ENCODE measurements at places on chromosomes 1 and 21.

DNA sequence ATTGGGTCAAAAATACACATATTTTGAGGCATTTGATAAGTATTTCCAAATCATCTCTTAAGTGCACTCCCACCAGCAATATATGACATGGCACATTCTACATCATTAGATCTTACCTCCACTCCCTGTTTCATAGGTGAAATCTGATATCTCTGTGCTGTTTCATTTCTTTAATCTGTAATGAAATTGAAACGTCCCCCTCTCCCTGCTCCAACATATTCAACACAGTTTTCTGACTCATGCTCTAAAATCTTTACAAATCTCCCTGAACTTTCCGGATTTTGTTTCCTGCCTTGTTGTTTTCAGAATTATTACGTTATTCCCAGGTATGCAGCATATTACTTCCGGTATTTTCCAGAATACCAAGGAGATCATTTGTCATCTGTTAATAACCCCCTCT, 66.1 kb upstream of the AKT3 start:
- DNase-seq: no peak

GRCh38 chr1:56268519-56269140, 310.7 kb downstream of the PLPP3 start:
- no peak for DNase-seq

- DNase-seq: no peak
These were observed 25.5 kb upstream of the PSMG1 start for GRCh38 chr21:39208624-39209333.

- DNase-seq: no peak
These were observed 115.4 kb upstream of the NEGR1 start for GRCh38 chr1:72397786-72398185.

GRCh38 chr1:9027307-9027706, 1.1 kb upstream of the SLC2A7 start:
- no peak for DNase-seq

- DNase-seq: no peak
These were observed 66.6 kb downstream of the UBIAD1 start for GRCh38 chr1:11339346-11340232.

GRCh38 chr21:41557884-41558283, 49.9 kb upstream of the TMPRSS2 start:
- no peak for DNase-seq

DNA sequence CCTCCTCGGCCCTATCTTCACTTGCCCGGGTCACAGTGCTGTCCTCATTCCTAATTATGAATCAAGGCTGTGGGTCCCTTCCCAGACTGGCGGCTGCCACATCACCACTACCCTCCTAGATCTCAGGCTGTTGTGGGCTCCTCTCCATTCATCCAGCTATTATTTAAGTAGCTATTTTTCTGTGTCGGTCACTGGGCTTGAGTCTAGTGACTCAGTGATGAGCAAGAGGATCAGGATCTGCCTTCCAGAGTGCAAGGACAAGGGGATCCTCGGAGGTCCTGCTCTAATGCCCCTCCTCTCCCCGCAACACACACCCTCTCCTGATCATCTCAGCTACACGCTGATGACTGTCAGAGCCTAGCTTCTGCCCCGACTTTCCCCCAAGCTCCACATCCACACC, 34.1 kb downstream of the CDCP2 start:
- DNase-seq: no peak

DNA sequence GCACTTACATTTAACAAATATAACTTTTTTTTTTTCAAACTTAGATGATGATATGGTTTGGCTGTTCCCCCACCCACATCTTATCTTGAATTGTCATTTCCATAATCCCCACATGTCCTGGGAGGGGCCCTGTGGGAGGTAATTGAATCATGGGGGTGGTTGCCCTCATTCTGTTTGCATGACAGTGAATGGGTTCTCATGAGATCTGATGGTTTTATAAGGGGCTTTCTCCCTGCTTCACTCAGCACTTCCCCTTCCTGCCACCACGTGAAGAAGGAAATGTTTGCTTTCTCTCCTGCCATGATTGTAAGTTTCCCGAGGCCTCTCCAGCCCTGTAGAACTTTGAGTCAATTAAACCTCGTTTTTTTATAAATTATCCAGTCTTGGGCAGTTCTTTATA, 432.6 kb downstream of the AMY1C start:
- no peak for DNase-seq

GRCh38 chr1:3032371-3033039, 11.2 kb downstream of the ACTRT2 start:
- no peak for DNase-seq

- no peak for DNase-seq
These were observed 82.3 kb downstream of the NOTCH2 start for GRCh38 chr1:119987112-119987511.

DNA sequence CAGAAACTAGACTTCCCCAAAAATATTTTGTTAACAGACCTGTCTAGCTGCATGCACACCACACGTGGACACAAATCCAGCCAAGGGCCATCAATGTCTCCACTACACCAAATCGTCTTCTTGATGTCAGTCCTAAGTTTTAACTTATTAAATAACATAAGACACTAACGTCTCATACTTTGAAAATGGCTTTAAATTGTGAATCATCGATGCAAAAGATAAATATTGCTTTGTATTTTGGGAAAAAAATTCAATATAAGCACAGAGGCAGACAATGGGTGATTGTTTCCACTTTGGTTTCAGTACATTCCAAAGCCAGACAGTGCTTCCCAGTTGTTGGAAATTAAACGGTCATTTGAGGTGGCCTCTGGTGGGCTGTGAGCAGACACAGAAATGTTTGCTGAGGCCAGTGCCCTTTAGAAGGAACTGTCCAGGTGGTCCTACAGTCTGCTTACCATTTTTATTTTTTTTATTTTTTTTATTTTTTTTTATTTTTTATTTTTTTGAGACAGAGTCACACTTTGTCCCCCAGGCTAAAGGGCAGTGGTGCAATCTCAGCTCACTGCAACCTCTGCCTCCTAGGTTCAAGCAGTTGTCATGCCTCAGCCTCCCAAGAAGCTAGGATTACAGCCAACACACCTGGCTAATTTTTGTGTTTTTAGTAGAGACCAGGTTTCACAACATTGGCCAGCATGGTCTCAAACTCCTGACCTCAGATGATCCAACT, 1.8 kb upstream of the KIAA2013 start:
- DNase-seq: no peak

- DNase-seq: no peak
These were observed 52.1 kb upstream of the ETV3 start for GRCh38 chr1:157189986-157190982.

DNA sequence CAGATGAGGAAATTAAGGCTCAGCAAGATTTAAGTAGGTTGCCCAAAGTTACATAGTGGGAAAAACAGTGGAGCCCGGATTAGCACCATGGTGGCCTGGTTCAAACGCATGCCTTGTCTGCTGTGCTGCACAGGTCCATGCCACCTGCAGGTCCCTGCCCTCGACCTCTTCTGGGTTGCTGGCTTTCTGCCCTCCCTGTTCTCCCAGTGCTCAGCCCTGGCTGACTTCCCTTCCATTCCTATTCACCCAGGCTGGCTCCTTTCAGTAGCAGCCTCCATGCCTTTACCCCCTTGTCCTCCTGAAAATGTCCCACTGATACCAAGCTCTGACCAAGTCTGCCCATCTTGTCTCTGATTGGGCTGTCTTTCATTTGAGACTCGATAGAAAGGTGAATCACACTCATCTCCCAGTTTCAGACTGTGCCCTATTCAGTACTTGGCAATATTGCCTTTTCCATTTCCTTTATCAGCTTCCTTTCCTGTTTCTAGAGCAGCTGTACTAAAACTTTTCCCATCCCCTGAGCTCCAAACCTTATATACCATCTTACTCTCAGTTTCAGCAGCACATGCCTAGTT, 75.8 kb downstream of the ST3GAL3 start:
- DNase-seq: no peak

GRCh38 chr1:184695023-184695422, 59.6 kb downstream of the EDEM3 start:
- DNase-seq: no peak

- DNase-seq: no peak
These were observed 126.4 kb downstream of the VPS13D start for GRCh38 chr1:12356004-12356890.

GRCh38 chr21:29218749-29219148, 80.0 kb upstream of the BACH1 start:
- DNase-seq: no peak

DNA sequence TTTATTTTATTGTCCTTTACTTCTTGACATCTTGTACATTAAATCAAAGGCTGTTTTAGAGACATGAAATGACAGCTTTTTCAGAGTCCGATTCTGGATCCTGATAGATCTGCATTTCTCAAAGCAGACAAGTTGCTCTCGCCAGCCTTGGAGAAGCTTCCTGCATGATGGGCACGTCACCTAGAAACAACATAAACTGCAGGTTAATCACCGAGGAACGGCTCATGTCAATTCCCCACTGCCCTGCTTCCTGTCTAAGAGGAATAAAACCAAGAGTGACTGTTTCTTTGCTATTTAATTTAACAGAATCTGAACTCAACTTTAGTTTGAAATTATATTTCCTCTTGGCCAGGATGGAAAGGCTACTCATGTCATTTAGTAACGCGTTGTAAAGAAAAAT, 77.0 kb downstream of the RWDD3 start:
- DNase-seq: no peak

- DNase-seq: no peak
These were observed 137.8 kb downstream of the RWDD3 start for GRCh38 chr1:95371666-95372282.

GRCh38 chr1:51634618-51635017, 17.7 kb downstream of the OSBPL9 start:
- no peak for DNase-seq

DNA sequence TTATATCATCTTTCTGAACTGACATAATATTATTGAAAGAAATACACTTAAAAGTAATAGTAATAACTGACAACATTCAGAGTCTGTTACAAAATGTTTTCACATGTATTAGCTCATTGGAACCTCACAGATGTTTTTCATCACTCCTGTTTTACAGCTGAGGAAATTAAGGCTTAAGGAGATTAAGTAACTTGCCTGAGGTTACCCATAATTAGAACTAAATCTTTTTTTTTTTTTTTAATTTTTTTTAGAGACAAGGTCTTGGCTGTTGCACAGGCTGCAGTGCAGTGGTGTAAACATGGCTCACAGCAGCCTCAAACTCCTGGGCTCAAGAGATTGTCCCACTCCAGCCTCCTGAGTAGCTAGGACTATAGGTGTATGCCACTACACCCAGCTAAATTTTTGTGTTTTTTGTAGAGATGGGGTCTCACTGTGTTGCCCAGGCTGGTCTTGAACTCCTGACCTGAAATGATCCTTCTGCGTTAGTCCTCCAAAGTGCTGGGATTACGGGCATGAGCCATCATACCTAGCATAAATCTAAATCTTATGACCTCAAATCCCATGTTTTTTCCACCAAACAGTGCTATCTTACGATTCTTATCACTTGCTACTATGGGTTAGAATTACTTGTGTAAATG, 64.7 kb upstream of the MACF1 start:
- no peak for DNase-seq

DNA sequence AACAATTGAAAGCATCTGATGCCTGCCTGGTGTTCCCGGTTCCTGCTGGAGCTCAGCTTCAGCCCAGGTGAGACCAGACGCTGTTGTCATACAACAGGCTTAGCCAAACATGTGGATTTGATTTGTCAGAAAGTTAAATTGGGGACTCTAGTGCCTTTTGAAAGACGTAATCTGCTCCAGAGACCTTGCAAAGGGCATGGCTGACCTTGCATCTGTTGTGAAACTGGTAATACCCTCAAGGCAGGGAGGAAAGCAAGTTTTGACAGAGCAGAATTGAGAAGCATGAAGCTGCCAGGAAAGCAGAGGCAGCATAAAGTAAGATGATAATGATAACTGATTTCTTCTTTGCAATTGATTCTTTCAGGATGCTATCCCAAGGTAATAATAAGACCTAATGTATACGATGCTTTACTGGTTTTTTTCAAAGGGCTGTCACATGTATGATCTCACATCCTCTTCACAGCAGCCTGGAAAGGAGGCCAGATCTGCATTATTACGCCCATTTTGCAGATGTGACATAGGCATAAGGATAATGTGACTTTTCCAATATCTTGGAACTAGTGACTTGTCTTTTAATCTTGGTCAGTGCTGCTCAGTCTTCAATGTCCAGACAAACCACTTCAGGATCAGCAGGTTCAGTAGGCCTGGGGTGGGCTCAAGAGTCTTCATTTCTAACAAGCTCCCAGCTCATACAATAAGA, 24.7 kb upstream of the CNN3 start:
- no peak for DNase-seq

DNA sequence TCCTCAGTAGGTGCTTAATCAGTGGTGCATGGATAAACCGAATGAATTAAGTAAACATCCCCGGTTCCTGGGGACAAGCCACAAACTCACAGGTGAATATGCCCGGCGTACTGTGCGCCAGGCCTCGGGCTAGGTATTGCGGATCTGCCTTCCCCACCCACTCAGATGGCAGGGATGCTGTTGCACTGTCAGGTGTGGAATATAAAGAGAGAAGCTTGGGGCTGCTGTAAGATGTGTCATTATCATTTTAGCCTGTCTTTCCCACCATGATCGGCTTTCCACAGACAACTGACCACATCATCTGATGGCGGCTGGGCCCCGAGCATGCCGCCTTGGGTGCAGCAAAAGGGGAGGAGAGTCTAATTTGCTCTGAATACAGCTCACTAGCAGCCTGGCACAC, 45.4 kb upstream of the LRP8 start:
- no peak for DNase-seq

DNA sequence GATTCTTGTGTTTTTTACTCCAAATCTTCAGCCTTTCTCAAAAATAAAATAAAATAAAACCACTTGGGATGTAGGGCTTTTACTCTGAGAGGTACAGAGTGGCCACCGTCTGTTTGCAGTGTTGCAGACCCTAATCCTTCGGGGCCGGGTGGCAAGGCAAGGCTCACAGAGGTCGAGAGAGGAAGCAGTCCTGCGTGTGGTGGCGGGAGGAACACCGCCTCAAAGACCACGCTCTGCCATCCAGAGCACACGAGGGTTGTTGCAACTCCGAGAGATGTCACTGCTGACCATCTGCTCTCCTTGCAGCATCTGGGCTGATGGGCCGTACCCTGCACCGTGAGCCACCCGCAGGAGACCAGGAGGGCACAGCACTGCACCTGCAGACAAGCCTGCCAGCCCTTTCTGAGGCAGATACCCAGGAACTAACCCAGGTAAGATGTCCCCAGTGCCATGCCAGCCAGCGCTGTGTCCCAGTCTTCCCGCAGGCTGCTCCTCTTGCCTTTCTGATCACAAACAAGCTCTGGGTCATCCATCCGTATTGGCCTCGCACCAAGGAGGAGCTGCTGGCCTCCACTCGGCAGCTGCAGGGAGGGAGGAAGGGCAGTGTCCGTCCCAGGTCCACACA, 31.5 kb downstream of the SNAP47 start:
- DNase-seq: no peak

GRCh38 chr1:65319141-65319540, 9.8 kb downstream of the DNAJC6 start:
- DNase-seq: no peak

GRCh38 chr1:230011333-230012092, 55.5 kb upstream of the GALNT2 start:
- DNase-seq: no peak

DNA sequence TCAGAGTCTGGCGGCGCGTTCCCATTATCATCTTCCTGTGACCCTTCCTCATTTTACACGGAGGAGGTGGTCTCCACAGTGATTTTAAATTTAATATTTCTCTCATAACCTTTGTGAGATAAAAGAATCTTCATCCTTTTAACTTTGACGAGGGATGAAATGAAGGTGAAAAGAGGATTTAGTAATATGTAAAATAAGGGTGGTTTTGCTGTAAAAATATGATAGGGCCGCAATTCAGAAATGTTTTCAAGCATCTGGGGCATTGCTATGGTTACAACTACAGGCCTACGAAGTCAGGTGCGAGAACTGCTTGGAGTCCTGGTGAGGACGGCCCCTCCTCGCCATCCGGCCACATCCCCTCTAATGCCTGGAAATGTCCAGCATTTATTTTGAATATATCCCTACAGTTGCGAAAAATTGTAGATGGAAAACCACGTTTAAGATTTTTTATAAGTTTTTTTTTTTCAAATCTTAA, 422 bp upstream of the RSBN1 start:
- DNase-seq: no peak

Data from endothelial cell (in vitro differentiated cells).